ENCODE measurements at places on chromosomes 2 and 18.

DNA sequence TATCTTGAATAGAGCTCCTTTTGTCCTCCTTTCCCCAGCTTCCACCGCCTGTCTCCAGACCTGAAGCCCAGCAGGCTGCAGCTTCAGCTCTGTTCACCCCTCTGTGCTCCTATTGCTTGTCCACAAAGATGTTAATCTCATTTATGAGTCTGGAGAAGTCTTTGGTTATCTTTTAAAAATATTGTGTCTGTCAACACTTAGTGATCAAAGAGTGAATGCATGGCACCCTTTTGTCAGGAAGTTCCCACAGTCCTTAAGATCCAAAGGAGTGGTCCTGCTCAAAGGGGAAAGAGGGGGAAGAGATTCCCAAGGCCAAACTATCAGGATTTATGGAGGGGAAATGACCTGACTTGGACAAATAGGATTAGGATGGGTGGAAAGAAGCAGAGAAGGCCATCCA lies 118.9 kb downstream of the ACAA2 start:
- DNase-seq, result no peak

- DNase-seq, result no peak
Measured at GRCh38 chr2:61712060-61712459, 141.8 kb downstream of the FAM161A start.

- peak; percentile 45 for DNase-seq
Measured at GRCh38 chr18:6521803-6522418, 107.2 kb upstream of the L3MBTL4 start.

DNA sequence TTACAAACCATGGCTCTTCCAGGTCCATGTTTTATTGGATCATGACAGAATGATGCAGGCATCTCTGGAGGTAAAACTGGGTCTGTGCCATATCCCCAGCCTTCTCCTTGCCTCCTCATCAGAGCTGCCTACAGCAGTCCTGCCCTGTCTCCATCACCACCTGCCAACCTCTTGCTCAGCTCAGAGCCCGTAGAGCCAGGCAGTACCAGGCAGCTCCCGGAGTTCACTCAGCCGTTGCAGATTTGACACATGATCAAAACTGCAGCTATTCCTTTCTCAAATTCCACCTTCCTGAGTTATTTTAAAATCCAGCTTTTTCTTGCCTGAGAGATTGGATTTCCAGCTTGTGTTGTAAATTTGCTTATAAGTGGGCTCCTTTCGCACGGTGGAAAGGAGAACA lies 218.2 kb upstream of the CELF4 start:
- DNase-seq, result no peak

- DNase-seq, result peak; percentile 63
Measured at GRCh38 chr2:200635251-200635650, 49.4 kb downstream of the AOX1 start.

- peak; percentile 68 for DNase-seq
Measured at GRCh38 chr18:45910405-45911023, 56.6 kb downstream of the EPG5 start.

GRCh38 chr2:64525317-64525613 lies 1.1 kb downstream of the AFTPH start:
- DNase-seq, result peak; percentile 68

GRCh38 chr2:122636097-122636496 lies 880.6 kb downstream of the TSN start:
- peak; percentile 66 for DNase-seq

DNA sequence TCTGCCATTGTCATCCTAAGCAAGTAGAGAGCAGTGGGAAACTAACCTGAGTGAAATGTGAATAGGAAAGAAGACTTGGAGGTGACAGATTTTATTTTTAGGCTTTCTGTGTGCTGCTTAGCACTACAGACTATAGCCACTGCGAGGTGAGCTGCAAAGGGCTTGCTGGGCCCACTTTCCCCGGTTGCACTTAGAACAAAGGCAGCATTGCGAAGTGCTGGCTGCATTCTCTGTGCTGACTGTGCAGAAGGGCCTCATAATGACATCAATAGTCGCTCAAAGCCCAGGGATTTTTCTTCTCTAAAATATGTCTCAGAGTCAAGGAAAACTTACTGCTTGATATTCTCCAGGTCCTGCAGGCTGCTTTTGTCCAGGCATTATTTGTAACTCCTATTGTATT lies 592.1 kb downstream of the TDRD15 start:
- DNase-seq, result no peak

GRCh38 chr2:95333888-95334338 lies 36.8 kb downstream of the KCNIP3 start:
- peak; percentile 98 for DNase-seq

GRCh38 chr2:34229998-34230397 lies 630.9 kb upstream of the FAM98A start:
- no peak for DNase-seq

DNA sequence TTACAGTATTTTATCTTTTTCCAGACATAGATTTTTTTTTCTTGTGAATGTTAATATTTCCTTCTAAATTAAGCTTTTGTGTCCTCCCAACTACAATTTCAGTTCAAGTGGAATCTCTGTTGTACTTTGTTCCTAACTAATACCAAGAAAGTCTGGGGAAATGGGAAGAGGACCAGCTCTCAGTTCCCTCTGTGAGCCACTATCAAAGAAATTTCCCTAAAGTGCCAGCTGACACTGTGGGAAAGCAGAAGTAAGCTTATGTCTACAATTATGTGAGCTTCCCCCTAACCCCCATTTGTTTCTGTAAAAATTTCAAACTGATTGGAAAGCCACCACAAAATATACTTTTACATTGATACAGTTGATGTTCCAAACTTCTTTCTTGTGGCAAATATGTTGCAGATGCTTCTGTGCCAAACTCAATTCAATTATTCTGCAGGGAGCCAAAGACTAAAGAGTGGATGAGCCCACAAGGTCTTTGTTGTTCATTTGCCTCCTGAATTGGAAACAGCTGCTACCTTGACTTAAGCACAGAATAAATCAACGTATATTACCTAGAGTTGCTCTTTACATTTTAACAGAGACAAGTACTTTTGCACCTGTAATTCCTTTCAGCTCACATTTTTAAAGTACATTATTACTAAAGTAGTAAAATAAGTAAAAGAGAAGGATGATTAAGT lies 306.6 kb downstream of the PTH2R start:
- DNase-seq, result no peak

DNA sequence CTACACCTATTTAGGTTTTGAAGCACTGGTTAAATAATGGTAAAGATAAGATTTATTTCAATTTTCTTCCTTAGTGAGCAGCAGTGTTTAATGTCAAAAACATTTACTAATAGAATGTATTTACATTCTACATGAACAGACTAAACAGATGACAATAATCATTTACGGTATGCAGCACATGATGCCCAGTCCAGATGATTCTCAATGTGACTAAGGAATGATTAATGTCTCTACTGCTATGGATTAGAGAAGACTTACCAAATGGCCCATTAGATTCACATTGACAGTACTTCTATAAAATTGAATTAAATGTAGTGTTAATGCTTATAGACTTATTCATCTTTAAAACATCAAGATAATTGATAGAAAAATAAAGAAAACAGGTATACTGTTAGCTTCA lies 22.1 kb upstream of the SLC5A7 start:
- DNase-seq, result no peak

GRCh38 chr2:59726228-59727120 lies 827.0 kb downstream of the BCL11A start:
- DNase-seq, result no peak

DNA sequence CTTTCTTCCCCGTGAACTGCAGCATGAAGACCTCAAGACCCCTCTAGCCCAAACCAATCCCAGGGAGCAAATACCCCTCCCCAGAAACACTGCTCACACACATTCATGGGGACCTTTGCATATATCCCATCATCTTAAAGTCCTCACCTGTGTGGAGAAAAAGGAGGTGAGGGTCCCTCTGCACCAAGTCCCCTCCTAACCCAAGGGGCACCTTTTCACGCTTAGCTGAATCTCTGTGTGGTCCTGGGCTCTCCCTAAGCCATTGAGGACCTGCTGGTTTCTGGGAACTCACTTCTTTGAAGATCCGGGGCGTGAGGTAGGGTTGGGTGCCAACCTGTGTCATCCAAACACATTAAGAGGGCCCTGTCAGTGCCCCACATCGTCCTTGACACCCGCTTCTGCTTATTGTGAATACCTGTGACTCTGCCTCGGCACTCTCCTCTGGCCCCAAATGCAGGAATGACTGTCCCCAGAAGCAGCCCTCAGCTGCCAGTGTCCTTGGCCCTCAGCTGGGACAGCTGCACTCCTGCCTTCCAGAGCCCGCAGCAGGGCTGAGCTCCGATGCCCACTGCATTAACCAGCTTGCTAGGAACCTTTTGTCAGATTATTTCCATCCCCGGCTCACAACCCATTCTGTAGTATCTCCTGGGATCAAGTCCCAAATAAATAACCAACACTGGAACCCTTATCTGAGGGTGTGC lies 41.3 kb upstream of the ITM2C start:
- no peak for DNase-seq

- no peak for DNase-seq
Measured at GRCh38 chr2:118698564-118698963, 148.9 kb downstream of the EN1 start.

DNA sequence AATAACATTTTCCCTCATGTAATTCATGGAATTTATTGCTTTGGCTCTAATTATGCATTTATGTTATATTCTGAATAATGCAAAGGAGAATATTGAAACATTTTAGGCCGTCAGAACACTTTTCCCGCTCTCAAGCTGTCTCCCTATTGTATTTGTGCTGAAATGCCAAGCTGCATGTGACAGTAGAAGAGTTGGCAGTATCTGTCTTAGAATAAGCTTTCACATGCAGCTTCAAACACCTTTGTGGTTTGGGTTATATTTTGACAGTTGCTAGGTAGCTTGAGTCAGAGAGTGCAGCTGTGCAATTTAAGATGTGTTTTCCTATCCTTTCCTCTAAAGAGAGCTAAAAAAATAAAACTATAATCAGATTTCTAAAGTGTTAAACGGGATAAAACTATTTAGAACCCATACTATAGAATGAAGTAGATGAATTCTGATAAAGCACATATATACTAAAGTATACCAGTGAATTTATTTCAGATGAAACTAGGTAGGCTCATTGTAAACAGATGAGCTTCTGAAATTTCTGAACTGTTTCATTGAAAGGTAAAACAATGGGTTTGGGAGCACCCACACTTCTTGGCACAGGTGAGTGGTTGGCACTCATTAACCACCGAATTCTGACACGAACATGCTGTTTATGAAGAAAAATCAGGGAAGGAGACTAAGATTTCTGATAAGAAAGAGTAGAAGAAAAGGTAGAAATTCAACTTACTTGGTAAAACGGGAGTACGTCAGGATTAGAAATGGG lies 43.4 kb downstream of the PLCL1 start:
- no peak for DNase-seq

GRCh38 chr18:44912740-44913478 lies 232.2 kb downstream of the SETBP1 start:
- no peak for DNase-seq

- DNase-seq, result peak; percentile 1
Measured at GRCh38 chr2:162677476-162677875, 161.1 kb downstream of the KCNH7 start.

DNA sequence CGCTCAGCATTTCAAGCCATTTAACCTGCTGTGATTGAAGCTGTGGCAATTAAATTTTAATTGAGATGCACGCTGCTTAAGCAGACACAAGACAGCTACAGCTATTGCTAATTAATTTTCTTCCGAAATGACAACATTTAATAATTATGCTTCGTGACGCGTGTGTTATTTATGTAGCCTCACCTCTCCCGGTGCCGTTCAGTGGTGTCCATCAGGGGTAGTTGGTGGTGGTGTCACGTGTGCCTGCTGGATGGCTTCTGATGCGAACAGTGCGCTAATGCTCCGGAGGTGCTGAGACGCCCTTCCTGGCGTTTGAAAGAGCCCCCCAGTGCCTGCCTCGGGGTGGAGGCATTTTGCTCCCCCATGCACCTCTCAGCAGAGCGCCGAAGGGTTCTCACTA lies 39.5 kb downstream of the GLI2 start:
- no peak for DNase-seq

DNA sequence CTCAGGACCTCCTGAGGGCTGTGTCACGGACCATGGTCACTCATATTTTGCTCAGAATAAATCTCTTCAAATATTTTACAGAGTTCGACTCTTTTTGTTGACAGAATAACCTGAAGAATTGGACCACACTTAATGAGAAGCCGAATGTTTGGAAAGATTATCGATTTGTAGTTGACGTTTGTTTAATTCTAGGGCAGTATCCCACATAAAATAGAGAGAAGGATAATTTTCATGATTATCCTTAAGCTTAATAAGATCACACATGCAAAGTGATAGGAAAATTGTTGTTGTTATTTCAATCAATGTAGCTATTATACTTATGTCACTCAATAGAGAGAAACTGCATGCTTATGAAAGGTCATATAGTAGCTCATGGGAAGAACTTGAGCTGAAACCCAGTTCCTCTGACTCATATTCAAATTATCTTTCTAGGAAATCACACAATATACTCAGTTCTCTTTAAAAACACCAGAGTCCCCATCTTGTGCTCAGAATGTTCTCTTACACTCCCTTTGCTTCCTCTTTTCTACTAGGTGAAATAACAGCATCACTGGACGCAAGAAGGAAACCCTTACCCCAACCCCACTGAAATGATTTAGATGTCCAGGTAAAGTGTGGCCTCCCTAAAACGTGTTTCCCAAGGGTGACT lies 982.1 kb downstream of the TSN start:
- peak; percentile 15 for DNase-seq

DNA sequence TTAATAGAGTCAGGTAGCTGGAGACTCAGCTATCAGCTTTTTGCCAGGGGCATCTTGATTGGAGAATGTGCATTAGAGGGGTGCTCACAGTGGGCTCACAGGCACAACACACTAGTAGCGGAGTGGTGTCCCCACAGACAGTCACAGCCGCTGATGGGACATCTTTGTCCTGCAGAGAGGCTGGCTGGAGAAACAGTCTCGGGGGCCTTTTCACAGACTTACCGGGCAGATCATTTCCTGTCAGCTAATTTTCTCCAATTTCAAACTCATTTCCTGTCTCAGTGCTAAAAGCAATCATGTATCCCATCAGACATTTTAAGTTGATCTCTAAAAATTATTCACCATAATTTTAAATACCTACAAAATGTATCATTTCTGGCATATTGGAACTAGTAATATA lies 562.6 kb downstream of the DCDC2C start:
- DNase-seq, result no peak

DNA sequence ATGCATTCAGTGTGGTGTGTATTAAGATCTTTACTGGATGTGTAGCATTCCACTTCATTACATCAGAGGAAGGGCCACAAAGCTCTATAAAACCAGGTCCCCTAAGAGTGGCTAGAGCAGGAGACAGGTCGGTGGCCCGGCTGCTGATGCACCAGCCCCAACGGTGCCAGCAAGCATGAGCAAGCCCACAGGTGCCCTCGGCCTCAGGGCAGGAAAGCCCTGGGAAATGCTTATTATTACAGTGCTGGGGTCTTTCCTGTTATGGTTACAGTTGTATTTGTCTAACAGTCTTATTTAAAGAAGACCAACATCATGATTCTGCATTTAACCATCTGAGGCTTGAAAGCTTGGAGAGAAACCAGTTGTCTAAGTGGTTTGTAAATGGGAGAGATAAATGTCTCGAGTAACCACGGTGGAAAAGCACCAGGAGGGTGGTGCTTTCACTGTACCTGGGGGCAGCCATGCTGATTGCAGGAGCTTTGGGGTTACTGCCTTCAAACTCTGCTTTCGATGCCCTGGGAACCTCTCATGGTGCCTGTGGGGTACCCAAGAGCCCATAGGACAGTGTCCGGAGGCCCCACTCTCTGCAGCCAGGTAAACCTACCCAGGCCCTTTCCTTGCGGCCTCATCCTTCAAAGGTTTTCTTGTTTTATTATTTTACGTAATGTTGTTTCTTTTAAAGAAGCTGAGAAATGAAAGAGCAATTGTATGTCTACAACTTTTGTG lies 133.1 kb downstream of the SH3RF3 start:
- no peak for DNase-seq
